Activated CD8-positive, alpha-beta memory T cell treated with anti-CD3 and anti-CD28 coated beads for 1 hour (primary cell): ENCODE measurements at places on chromosomes 2 and 18.
A peak's percentile ranks its signal among the peaks of the same experiment; 100 is the strongest.

DNA sequence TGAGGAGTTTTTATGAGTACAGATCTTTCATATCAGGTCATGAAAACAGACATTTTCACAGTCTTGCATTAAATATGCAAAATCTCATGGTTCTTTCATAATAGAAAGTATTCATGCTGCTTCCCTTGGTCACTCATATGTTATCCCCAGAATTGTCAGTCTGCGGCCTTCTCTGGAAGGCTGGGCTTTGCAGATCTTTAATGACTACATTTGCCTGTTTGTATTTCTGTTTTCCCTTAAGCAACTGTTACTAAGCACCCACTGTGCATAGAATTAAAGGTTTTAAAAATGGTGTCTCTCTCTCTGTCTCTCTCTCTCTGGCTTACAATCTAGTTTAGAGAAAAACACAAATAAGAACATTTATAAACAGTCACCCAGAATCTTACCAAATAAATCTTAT, 456.3 kb downstream of the RIT2 start:
- DNase-seq = no peak

DNA sequence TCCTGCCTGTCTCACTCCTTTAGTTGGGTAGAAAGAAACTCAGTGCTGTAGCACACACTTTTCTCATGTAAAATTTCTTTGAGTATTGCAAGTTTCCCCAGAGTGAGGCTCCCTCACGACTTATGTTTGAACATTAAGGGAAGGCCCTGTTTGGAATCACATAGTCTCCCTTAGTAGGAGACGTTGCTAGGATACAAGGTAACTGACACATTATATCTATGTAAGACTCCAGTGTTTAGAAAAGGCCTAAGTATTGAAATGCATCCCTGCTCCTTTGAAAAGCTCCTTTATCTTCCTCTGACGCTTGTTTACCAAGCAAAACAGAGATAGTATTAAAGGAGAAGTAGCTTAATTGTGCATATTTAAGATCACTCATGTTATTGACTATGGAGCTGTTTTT, 248.2 kb downstream of the PHLPP1 start:
- DNase-seq = no peak

DNA sequence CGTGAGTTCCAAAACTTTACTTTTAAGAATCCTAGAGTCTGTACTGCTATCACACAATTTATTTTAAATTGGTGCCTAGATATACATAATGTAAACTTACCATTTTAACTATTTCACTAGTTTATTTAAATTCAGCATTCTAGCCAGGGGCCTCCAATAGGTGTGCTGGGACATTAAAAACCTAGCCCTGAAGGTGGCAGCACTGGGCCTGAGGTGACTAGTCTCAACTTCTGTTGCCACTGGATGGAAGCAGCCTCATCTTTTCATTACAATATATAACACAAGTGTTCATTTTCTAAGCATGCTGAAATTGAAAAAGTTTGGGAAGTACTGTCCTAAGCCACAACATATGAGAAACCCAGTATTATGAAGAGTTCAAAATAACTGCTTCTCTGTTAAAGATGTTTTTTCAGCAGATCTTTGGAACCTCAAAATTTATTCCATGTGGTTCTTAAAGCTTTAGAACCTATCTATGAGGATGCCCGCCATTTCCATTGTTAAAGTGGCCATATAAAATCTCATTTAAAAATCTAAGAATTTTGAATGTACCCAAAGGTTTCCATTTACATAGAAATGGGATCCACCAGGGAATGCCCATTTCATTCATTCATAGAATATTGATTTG, 2.9 kb upstream of the RBBP8 start:
- peak; percentile 70 for DNase-seq

GRCh38 chr2:8414946-8415879, 266.6 kb upstream of the ID2 start:
- DNase-seq = no peak

DNA sequence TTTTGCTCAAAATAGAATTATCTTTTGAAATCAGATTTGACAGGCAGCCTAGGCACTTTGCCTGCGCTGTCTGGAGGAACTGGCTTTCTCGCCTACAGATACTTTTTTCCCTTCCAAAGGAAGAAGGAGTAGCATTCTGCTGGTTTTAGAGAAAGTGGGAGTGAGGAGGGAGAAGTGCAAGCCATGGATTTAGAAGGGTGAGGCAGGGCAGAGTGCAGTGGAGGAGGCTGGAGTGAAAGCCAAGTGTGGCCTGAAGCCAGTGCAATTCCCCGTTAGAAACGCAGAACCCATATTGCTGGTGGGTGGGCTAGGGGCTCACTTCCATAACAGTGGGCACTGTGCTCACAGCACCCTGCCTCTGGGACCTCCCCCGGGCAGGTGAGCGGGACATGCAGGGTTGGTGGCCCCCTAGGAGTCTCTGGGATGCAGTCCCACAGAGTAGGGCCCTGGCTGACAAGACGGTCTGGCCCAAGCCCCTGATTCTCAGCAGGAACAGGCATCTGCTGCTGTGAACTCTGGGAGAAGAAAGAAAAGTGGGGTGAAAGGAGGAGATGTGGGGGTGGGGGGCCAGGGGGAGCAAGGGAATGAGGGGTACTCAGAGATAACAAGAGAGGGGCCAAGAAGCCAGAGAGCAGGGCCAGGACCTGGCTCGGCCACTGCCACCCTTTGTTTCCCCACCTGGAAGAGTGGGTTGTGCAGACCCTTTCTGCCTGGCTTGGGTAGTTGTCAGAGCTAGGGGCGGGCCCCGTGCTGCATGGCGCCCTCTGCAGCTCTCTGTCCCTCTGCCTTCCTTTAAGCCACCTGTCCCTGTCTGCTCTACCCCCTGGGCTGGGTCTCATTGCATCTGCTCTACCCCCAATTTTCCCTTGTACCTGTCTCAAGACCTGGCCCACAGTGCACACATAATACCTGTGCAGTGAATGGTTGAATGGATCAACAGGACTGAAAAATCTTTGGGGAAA, 273.5 kb upstream of the HS6ST1 start:
- DNase-seq = no peak

- no peak for DNase-seq
These were observed 13.0 kb downstream of the KIF5C start for GRCh38 chr2:148888003-148888501.

- no peak for DNase-seq
These were observed 371.6 kb downstream of the HRH4 start for GRCh38 chr18:24831871-24832665.

DNA sequence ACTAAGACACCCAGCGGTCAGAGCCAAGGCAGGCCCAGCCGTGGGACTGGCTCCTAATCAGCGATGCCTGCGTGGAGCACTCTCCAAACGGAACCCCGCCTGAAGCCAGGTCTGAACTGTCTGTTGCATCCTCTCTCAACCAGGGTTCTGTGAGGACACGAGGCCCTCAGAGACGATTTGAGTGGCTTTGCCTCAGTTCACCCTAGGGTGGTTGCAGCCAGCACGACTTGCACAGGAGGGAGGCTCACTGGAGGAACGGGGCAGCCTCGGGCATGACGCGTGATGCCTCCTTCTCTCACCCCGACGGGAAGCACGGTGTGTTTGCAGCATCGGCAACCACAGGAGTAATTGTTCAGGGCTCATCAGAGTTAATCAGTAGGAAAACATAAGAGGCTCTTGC, 336.4 kb downstream of the EIPR1 start:
- no peak for DNase-seq

GRCh38 chr2:191980483-191980882, 133.6 kb upstream of the CAVIN2 start:
- no peak for DNase-seq

DNA sequence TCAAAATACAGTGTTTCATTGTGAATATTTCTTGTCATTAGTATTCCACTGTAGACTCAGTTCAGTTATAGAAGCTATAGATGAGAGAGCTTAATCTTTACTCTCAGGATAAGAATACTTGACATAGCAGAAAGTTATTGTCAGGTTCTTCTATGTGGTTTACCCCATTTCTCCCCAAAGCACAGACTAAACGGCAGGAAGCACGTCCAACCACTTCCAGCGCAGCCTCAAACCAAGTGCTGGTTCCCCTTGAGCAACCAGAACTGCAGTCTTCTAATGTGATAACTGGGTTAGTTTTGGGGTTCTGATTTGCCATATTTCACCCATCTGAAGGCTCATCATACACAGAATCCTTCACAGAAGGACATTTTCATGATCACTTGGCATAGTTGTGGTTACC, 324.7 kb downstream of the SLC8A1 start:
- DNase-seq = no peak

DNA sequence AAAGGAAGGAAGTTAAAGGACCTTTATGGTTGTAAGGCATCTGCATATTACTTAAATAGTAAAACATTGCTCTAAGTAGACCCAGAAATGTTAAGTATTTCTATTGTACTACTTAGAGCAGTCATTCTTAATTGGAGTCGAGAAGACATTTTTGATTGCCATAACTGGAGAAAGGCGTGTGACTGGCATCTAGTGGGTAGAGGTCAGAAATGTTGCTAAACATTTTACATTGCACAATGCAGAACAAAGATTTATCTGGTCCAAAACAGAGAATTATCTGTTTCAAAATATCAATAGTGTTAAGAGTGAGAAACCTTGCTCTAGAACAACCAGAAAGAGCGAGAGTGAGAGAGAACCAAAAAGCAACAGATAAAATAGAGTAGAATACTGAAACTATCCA, 23.3 kb upstream of the ROCK1 start:
- DNase-seq = no peak

- no peak for DNase-seq
These were observed 8.3 kb upstream of the TNS1 start for GRCh38 chr2:218010984-218011652.

DNA sequence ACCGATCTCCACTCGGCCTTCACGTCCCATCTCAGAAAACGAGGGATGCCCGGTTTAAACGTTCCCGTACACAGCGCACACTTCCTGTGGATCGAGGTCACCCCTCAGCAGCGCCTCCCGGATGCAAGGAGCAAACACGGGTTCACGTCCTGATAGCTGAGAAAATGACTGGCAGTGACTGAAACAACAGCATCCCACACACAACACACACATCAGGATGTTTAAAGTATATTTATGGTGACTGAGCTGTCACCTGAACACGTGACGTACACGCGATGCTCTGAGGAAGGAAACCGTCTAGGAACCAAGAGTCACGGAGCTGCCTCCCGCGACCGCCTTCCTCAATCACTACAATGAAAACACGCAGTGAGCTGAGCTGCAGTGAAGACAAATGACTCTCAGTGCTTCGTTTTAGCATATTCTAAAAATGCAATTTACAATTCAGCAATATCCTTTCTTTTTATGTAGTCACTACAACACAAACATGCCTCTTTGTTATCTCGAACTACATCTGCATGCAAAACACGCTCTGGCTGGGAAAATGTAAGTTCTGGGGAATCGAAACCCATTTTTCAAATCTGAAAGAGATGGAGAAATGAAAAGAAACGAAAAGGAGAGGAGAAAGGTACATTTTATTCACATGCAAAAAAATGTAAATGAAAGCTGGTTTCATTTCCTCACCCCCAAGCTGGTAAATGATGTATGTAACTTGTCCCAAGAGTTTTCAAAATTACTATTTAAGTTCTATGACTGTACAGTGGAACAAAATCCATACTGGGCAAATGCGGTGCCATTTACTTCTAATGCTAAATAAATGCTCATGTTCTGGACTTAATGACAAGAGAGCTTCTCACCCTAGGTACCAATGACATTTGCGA, 19.8 kb downstream of the HDAC4 start:
- DNase-seq = no peak

- DNase-seq = no peak
These were observed 26.7 kb upstream of the CD226 start for GRCh38 chr18:69974365-69974764.

GRCh38 chr2:96587843-96588242, 50.3 kb downstream of the KANSL3 start:
- DNase-seq = no peak

GRCh38 chr2:170237572-170238120, 59.7 kb downstream of the MYO3B start:
- DNase-seq = no peak

DNA sequence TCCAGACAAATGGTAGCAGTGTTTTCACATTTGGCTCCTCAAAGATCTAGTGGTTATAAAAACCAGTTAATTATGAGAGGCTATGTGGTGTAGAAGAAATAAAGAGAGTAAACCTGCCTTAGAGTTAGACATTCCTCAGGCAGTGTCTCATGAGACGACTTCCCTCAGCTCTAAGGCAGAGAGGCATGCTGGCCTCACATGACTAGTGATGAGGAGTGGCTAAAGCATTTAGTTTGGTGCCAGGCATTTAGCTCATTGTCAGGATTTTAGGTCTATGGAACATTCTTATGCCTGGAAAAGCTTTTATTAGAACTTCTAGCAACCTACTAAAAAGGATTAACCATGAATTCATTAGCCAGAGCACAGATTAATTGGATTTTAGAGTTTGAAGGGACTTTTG, 90.3 kb downstream of the RPRM start:
- DNase-seq = no peak

DNA sequence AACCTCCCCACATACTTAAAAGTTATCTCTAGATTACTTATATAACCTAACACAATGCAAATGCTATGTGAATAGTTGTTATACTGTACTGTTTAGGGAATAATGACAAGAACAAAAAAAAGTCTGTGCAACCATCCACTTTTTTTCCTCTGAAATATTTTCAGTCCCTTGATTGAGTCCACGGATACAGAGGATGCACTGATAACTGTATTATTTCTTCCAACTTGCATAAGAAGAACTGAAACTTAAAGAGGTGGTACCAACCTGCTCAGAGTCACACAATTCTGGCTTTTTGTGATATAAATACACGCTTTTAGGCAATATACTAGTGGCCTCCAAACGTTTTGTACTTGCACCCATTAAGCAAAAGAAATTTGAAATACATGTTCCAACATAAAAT, 1.4 kb downstream of the SMC6 start:
- no peak for DNase-seq

DNA sequence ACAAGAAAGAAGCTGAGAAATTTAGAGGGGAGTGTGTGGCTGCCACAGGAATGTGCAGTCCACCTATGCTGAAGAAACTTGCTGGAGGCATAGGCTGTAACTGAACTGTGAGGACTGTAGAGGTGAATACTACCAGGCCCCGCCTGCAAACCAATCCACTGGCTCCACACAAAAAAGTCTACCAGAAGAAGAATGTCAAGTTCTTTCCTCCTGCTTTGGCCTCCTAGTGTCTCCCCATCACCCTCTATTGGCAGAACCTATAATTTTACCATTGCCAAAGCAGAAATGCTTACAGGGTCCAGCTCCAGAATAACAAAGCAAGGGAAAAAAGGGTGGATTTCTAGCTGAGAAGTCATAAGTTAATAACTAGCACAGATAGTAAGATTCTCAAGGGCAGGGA, 5.9 kb upstream of the ATP5MC3 start:
- DNase-seq = no peak
